ENCODE measurements at places on chromosomes 4 and X.

DNA sequence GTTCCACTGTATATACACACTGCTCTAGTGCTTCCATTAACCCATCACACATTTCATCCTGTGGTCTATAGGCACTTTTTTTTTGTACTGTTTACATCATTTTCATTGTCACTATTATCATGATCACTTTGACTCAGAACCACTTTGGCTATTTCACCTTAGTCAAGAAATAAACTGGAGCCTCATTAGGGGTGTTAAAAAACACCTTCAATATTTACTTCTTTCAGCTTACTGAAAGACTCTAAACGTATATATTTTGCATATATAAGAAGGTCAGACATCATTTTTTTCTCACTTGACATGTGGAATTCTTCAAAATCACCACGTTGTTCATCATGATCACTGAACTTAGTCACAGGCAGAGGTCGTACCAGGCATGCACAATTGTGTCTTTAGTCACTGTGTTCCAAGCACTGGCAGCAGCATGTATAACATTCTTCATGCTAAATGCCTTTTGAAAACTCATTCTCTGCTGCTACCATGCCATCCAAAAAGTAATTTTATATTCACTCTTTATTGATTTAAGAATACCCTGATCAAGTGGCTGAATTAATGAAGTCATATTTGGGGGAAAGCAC lies 229.2 kb upstream of the ARSJ start:
- DNase-seq = no peak

GRCh38 chrX:22126327-22126726 lies 94.2 kb downstream of the PHEX start:
- DNase-seq = no peak

GRCh38 chrX:118964252-118964651 lies 10.2 kb upstream of the LONRF3 start:
- no peak for DNase-seq

DNA sequence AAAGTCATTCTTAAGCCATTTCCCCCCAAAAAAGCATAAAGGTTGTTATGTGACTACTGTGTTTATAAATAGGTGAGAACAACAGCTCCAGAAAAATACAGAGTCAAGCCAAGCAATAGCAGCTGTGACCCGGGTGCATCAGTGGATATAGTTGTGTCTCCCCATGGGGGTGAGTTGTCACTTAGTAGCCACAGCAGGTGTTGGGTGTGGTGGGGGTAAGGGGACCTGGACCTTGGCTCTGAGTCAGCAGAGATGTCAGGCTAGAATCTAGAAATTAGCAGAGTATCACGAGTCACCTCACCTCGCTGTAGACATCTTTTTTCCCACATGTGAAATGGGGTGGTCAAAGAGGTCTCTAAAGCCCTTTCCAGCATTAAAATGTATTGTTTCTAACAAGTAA lies 42.4 kb downstream of the MOSPD2 start:
- DNase-seq = no peak

DNA sequence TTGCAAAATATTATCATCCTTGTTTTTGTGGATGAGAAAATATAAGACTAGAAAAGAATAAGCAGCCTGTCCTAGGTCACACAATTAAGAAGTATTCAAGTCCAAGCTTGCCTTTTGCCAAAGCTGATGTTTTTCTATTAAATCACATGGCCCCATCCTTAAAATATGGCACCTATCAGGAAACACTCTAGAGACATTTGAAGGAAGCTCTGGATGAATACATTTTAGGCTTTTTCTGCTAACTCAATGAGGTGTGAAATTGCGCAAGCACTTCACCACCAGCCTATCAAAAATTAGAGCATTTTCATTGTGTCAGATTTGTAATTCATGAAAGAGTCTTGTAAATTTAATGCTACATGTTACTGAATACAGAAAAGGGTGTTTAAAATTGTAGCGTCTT lies 251.1 kb upstream of the MAD2L1 start:
- no peak for DNase-seq

All from hepatocyte (in vitro differentiated cells).